ENCODE measurements at places on chromosomes 2 and 18.

DNA sequence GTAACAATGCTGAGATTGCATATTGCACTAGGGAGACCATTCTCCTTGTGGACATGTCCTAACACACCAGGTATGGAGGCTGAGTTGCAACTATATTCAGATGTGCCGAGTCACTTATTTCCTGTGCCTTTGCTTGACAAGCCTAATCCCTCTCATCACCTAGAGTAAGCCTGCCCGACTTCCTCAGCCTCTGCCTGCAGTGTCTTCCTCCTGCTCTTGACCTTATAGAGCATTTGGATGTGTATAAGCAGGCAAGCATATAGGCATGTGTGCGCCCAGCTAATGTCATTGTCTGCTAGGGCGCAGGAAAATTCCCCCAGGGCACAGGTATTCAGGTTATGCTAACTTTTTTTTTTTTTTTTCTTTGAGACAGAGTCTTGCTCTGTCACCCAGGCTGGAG is 316.9 kb downstream of the CDH2 start:
- no peak for DNase-seq

- DNase-seq: no peak
Measured at GRCh38 chr18:49563130-49563540, 1.3 kb downstream of the LIPG start.

- no peak for DNase-seq
Measured at GRCh38 chr2:11278219-11278618, 66.2 kb downstream of the ROCK2 start.

- no peak for DNase-seq
Measured at GRCh38 chr2:117858336-117858735, 43.8 kb downstream of the DDX18 start.

- no peak for DNase-seq
Measured at GRCh38 chr2:218369330-218369729, 12.7 kb downstream of the CATIP start.

DNA sequence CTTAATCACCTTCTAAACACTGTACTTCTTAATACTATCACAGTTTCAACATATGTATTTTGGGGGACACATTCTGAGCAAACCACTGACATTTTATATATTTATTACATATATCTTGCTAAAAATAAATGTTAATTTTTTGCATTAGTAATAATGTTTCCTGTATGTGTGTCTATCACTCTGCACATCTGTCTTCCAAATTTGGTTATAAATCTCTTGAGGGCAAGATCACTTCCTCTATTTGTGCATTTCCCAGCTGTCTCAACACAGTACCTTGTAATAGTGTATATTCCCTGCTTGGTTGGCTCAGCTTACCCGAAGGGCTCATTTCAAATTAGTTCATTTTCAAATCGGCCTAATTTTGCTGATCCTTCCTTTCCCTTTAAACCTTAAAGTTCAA is 617.1 kb upstream of the GYPC start:
- no peak for DNase-seq

- peak; percentile 86 for DNase-seq
Measured at GRCh38 chr2:120559401-120559800, 176.3 kb upstream of the GLI2 start.

DNA sequence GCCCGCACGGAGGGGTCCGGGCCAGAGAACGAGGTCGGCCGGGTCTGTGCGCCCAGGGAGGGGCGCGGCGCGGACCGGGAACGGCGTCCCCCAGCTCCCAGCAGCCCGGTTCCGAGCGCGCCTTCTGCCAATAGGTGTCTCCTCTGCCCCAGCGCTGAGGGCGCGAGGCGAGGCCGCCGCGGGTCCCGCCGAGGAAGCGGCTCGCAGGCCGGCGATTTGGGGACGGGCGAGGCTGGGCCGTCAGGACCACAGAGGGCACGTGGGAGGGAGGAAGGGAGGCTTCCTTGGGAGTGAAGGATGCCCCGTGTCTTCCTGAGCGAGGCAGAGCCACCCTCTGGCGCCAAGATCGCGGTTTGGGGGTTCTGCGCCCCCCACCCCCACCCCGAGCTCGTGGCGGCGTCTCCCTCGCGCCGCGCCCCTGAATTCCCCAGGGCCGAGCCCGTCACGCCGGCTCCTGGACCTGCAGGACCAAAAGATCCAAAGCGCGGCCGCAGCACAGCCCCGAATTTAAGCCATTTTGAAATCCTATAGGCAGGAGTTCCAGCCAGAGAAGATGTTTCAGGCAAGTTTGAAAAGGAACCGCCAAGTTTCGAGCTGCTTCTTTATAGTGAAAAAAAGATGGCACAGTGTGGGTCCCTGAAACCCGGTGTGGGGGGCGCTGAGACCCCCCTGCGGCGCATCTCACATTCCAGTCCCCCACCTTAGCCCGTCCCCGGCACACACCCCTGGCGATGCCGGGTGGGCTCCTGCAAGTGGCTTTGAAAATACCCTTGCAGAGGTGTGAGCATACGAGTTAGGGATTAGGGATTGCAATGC is 909 bp downstream of the NFATC1 start:
- DNase-seq: no peak

DNA sequence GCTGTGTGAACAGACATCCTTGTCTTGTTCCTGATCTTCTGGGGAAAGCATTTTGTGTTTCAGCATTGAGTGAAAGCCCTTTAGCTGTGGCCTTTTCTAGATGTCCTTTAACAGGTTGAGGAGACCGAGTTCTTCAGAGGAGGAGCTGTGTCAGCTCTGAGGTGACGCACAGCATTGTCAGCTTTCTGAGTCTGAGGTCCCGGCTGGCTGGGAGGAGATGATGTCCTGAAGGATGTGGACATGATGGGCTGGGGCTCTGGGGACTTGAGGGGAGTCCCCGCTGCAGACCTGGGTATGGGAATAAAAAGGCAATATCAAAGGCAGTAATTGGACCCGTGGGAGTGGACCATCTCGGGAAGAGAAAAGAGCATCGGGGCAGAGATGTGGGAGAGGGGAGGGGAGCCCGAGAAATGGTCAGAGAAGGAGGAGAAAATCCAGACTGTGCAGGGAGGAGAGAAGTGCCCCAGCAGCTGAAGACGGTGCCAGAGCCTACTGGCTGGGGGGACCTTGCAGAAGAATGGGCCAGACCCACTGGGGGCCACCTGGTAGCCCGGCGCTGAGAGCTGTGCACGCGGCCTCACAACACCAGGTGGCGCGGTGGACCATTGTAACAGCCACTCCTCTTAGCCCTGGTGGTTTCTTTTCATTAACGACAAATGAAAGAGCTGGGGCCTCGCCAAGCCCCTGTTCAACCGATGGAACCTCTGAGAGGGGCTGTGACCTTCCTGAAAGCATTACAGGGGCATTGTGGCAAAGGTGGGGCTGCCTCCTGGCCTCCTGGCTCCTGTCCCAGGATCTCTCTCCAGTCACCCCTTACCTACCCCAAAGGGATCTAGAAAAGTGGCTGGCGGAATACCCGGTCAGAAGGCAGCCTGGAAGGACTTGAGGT is 61.6 kb downstream of the ST3GAL5 start:
- no peak for DNase-seq

DNA sequence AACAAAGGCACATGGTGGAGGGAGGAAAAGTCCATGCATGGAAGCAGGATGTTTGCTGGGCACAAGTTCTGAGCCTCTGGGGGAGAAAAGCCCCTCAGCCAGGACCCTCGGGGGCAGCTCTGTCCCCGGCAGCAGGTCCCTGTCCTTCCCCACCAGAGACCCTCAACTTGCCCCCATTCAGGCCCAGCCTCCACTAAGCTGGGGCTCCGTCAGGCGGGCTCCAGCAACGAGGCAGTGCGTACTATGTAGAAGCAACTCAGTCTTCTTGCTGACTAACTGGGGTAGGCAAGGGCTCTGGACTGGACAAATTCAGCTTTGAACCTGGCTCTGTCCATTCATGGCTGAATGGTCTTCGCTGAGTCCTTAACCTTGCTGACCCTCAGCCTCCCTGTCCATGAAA is 23.0 kb downstream of the CFAP65 start:
- no peak for DNase-seq
